ENCODE measurements at places on chromosomes 3 and 15.

GRCh38 chr3:186469525-186469924, 74.7 kb downstream of the CRYGS start:
- DNase-seq = no peak

DNA sequence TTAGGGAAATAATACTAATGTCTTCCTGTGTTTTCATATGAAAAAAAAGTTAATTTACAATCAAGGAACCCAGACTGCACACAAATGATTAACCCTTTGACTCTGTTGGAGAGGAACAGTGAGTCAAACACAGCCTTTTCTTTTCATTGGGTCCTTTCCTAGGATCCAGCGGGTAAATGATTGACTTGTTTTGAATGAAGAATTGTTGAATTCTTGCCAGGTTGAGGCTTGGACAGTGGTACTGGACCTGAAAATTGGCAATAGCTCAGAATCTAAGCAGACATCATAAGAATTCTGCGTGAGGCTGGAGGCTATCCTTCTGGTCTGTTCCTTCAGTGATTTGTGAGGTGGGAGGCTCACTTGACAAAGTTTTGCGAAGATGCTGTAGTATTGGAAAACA, 143.0 kb downstream of the RYR3 start:
- peak; percentile 11 for DNase-seq

DNA sequence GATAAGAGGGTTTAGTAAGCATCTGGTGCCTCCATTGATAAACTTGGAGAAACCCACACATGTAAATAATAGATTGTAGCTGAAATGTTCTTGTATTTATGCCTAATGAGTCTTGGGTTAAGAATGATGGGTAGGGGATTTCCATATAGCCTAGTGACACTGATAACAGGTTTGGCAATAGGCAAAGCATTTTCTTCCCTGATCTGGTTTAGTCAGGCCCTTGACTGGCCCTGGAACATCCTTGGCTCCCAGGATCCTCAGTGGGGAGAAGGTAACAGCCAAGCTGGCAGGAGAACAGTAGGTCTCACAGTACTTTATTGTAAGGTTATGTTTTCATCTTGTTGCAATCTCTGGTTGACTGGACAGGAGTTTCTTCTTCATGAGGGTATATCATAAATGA, 228.4 kb downstream of the DIPK2A start:
- DNase-seq = no peak

DNA sequence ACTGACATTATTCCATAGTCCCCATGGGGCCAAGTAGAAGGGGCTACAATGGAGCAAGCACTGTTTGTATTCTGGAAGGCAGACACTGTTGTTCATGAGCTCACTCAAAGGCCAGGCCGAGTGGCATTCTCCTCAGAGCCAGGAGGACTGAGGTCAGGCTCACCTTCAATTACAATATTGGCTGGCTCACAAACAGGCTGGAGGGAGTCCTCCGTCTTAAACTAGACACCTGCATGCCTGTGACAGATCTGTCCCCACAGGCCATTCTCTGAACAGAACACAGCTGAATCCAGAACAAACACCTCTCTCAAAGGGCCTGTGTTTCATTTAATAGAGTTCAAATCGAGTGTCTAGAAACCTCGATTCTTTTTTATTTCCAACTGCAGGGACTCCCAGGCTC, 347.4 kb upstream of the PPP2R3A start:
- no peak for DNase-seq

GRCh38 chr3:77935418-77935817, 895.5 kb downstream of the ROBO2 start:
- no peak for DNase-seq

DNA sequence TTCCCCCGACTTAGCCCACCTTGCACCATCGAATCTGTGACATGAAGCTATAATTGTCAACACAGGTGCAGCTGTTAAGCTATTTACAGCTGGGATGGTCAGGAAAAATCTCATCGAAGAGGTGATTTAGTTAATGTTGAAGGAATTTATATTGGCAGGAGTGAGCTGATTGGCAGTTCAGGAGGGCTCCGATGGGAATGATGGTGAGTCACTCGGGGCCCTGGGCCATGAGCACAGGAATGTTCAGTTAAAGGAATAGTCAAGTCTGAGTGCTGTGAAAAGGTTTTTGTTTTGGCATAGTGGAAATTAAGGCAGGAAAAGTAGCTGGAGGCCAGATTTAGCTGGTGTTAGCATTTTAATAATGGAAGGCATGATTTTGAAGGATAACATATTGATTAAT, 95.7 kb downstream of the OXSM start:
- DNase-seq = no peak

GRCh38 chr3:80227216-80227615, 459.4 kb upstream of the ROBO1 start:
- DNase-seq = no peak

DNA sequence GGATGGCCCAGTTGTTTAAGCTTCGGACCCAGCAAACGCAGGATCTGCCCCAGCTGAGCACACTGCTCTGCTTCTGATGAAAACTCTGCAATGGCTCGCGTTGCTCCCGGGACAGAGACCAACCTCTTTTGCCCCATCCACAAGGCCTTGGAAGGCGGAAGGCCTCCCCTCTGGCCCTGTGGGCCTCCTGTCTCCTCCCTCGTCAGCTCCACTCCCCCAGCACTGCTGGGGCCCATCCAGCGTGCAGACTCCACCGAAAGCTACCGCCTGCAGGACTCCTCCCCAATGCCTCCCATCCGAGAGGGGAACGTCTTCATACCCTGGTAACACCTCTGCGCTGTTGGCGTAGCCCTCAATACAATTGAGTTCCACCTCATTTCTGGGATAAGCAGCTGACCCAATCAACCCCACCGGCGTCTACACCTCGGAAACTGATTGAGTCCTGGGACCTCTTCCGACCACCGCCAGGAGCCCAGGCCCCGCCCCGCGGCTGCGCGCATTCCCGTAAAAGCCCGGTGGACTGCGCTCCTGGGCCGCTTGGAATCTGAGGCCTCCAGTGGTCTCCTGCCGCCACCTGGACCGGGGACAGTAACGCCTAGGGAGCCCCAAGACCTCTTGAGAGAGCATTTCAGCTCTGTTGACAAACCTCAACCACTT, at the start of gene PRR23E:
Gene PRR23E, plus strand, starts transcription at position 556 of the 657 bp plus-strand sequence. CDS start 3,555 bp downstream, outside the sequence.
- no peak for DNase-seq

DNA sequence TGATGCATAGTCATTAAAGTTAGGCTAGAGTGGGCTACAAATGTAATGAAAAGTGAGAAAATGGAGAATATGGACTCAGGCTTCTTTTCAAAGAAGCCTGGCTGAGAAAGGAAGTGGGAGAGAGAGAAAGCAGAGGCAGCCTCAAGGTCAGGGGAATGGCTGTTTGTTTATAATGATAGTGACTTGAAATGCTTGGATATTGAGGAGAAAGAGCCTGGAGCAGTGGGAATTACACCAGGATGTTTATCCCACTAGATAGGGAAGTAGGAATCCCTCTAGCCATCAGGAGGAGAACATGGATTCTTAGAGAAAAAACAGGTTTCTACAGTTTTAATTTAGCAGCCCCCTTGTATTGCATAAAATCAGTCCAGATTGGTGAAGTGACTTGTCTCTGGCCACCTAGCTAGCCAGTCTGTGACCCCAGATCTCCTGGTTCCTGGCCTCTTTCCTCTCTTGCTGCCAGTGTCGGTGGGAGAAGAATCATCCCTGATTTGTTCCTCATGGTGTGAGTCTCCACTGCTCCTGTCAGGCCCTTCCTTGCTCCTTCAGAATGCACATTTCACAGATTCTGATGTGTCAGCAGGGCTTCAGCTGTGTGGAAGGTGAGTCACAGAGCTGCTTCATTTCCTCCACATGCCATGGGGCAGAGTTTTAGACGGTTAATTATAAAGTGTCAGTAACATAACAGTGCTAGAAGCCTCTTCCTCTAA, 32.9 kb downstream of the SEMA6D start:
- DNase-seq = no peak

GRCh38 chr15:75732177-75732808, 19.6 kb upstream of the CSPG4 start:
- no peak for DNase-seq

DNA sequence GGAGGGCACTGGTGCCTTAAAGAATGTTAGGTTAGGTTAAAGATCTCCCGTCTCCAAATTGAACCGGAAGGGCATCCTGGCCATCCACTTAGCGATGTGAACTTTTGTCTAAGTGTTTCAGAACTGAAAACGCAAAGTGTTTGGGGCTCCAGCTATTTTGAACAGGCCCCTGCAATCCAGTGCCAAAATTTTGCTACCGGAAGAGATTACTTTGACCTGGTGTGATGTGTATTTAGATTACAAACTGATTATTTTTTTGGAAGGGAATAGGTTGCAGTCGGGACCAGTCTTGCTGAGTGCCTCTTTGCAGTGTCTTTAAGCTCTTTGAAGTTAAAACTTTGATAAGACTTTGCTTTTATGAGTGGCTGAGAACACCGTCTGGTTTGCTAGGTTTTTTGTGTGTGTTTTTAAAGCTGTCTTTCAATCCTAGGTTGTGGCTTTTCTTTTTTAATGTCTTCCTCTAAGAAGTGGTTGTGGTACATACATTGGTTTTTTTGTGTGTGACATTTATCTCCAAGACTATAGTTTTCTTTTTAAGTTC, 179.6 kb downstream of the OR4M2 start:
- DNase-seq = no peak

DNA sequence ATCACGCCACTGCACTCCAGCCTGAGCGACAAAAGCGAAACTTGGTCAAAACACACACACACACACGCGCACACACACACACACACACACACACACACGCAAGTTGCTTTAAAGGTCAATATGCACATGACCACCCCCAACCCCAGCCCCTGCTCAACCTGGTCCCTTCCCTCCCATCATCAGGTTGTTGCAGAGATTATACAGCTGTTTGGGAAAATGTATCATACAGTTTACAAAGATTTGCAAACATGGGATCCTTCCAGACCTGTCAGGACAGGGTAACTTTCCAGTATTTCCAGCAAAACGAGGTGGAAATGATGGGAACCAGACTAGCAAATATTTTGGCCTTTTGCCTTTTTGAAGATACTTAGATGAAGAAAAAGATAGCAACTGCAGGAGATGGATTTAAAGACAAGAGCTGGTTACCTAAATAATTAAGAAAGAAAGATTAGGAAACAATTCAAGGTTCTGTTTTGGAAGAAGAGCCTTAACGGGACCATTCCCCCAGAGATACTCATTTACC, 80.2 kb downstream of the TNIK start:
- no peak for DNase-seq

DNA sequence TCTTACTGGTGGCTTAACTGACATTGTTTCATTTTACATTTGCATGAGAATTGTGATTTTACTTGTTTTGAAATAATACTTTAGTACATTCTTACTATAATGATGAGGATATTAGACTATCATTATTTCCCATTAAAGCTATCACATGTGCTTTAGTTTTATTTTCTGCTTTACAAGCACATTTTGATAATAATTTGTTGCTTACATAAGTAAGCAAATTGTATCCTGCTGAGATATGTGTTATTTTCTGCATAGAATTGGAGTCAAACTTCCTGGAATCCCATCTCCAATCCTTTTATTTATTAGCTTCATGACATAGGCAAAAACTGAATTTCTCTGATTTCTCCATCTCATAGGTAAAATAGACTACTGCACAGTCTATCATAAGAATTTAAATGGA, 847.4 kb downstream of the DIPK2A start:
- DNase-seq = no peak

GRCh38 chr15:68626739-68627138, 47.9 kb downstream of the CORO2B start:
- DNase-seq = no peak

DNA sequence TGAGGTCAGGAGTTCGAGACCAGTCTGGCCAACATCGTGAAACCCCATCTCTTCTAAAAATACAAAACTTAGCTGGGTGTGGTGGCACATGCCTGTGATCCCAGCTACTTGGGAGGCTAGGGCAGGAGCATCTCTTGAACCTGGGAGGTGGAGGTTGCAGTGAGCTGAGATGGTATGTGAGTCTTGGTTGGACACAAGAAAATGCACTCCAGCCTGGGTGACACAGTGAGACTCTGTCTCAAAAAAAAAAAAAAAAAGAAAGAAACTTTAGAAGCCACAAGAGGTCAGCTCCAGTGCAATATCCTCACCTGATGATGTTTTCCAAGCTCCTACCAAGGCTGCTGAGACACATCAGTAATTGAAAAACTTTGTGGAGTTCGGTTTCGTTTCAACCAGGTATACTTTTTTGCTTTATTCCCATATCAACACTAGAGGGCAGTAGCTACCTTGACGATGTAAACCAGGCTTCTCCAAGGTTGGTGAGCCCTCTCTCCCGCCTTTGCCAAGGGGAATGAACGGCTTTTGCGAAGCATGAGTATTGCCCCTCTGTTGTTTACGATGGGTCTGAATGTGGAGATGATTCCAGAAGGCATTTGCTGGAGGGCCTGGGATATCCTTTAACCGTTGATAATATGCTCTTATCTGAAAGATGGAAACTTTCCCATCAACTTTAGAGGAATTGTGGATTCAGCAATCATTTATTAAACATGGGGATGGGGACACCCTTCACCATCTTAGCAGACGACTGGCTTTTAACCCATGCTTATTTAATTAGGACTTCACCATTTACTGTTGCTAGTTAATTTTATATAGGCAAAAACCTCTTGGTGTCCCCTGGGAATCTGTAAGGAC, 202.8 kb downstream of the SV2B start:
- DNase-seq = peak; percentile 44

GRCh38 chr3:5297895-5298294, 110.4 kb downstream of the EDEM1 start:
- DNase-seq = no peak

GRCh38 chr3:156291272-156292123, 171.1 kb downstream of the KCNAB1 start:
- DNase-seq = no peak

GRCh38 chr15:63372018-63372705, 9.5 kb downstream of the CA12 start:
- peak; percentile 69 for DNase-seq

DNA sequence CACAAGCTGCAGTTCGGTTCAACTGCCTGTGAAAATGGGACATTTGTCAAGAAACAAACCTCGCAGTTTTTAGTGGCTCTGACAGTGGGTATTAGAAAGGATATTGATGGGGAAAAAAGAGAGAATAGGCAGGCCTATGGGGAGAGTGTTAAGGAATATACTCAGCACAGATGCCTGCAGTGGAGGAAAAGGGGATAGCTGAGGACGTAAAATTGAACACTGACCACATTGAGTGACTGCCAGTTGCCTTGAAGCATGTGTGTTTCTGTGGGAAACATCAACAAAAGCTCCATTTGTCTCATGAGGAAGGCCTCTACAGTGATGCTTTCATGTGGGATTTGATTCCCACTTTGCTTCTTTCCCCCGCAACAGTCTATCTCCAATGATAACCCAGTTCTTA, 1042.1 kb downstream of the TUSC7 start:
- DNase-seq = no peak

DNA sequence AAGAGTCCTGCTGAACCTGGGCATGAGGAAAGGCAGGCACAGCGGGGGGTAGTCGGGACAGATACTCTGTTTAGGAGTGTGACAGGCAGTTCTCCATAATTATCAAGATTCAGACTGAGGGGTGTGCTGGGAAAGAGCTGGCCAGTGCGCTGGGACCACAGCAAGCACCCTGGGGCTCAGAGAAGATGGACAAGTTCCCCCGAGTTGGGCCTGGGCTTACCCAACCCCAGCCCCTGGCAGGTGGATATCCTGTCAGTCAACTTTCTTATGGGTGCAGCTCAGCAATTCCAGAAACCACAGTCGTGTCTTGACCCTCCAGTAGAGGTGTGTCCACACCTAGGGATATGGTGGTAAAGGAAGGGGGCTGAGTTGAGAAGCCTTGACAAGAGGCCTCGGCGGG, 49.2 kb upstream of the PRR20G start:
- DNase-seq = no peak

- DNase-seq = no peak
These were observed 6.2 kb downstream of the HDC start for GRCh38 chr15:50259276-50259675.

- peak; percentile 20 for DNase-seq
These were observed 234.8 kb upstream of the NR2E3 start for GRCh38 chr15:71575474-71576045.

GRCh38 chr15:63066272-63066671, 23.7 kb downstream of the TPM1 start:
- no peak for DNase-seq

Data from dermis microvascular lymphatic vessel endothelial cell (primary cell).